ENCODE measurements at places on chromosomes 12 and 14.

DNA sequence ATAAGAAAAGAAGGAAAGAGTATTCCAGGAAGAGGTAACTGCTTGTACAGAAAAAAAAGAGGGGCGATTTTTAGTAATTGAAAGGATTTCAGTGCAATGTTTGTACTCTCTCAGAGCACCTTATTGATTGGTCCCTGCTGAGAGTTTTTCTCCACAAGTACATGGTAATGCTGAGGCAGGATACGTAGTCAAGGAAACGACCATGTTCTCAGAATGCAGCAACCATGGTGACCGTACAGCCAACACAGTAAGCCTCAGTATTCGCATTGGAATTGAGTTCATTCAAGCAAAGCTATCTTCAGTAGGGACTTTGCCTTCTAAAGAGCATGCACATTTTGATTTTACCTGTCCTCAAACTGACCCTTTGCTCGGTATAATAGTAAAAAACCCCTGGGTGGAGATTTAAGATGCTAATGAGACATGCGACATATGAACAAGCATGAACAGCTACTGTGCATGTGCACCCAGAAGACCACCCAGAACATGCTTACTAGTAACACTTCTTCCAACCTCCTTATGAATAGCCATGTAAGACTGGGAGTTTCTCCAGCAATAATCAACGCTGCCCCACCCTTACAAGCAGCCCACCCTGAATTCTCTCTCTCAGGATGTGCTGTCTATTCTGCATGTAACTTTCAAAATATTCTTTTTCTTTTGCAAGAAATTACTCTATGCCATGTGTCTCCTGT, 6.2 kb upstream of the SLC41A2 start:
- no peak overlapping the region for H3K27ac ChIP-seq
- no peaks in the 10 kb centered on the region for H3K27me3 ChIP-seq
- H3K4me1 ChIP-seq, result no peaks in the 10 kb centered on the region

DNA sequence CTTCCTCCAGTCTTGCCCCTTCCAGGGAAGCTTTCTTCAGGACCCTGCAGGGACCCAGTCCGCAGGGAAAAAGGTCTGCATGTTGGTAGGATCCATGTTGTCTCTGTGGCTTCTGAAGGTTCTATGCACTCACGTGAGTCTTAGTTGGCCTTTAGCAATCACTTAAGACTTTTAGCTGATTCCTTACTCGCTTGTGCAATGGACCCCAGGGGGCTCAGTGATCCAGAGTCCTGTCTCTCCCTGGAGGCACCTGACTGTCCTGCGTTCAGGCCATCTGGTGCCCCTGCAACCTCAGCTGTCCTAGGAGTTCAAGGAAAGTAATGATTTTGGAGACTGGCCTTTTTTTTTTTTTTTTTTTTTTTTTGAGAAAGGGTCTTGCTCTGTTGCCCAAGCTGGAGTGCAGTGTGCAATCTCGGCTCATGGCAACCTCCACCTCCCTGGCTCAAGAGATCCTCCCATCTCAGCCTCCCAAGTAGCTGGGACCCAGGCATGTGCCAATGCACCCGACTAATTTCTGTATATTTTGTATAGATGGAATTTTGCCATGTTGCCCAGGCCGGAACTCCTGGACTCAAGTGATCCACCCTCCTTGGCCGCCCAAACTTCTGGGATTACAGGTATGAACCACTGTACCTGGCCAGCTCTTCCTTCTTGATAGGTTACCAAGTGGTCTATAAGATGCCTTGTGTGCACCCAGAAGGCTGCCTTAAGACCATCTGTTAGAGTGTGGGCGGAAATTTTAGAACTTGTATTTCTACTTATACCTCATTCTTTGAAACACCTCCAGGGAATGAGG, 4.6 kb downstream of the IFI27L2 start:
- no peak for DNase-seq
- no peaks in the 10 kb centered on the region for H3K36me3 ChIP-seq
- no peaks in the 10 kb centered on the region for H3K4me1 ChIP-seq
- no peak overlapping the region for H3K4me3 ChIP-seq

DNA sequence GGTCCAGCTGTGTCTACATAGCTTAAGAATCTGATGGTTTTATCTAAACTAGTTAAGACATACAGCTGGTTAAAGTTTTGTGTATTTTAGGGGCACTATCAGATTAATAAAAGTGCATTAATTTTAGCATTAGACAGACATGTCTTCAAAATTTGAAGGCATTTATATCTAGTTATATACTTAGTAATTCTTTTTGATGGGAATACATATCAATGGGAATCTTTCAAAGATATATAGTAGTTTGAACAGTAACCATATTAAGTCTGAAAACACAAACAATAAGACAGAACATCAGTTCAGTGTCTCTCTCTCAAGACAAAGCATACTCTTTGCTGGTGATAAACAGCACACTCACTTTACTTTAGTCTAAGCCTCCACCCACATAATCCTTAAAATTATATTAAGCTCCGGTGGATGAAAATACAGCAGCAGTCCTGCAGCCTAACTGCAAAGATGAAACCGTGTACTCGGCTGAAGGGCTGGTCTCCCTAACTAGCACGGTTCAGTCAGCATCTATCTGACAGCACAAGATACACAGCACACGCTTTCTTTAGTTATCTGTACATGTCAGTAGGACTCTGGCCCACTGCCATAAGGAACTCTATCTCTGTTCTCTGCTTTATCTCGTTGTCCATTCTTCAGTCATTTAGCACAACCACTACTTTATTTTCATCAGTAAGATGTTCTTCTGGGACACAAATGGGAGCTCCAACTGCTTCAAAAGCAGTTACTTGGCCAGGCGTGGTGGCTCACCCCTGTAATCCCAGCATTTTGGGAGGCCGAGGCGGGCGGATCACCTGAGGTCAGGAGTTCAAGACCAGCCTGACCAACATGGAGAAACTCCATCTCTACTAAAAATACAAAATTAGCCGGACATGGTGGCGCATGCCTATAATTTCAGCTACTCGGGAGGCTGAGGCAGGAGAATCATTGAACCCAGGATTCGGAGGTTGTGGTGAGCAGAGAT, 80.5 kb downstream of the MED13L start:
- no peak for DNase-seq
- no peak overlapping the region for H3K27ac ChIP-seq
- H3K27me3 ChIP-seq, result no peaks in the 10 kb centered on the region

DNA sequence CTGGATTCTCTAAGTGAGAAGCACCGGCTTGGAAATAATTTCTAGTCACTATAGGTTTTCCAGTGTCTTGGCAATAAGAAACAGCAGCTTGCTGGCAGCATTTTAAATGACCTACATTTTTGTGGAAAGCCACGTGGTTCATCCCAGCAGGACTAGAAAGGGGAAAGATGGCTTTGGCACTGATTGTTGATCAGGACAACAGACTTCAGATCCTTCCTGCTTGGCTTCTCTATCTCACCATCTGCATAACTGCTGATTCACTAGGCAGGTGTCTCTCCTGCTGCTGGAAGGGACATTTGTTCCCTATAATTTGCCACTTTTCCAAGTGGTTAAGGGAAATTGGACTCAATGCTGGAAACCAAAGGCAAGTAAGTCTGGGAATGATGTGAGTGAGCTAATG, 131.0 kb downstream of the TTC8 start:
- no peak overlapping the region for H3K27ac ChIP-seq
- no peaks in the 10 kb centered on the region for H3K27me3 ChIP-seq
- H3K4me1 ChIP-seq, result no peaks in the 10 kb centered on the region
- H3K4me3 ChIP-seq, result no peak overlapping the region

DNA sequence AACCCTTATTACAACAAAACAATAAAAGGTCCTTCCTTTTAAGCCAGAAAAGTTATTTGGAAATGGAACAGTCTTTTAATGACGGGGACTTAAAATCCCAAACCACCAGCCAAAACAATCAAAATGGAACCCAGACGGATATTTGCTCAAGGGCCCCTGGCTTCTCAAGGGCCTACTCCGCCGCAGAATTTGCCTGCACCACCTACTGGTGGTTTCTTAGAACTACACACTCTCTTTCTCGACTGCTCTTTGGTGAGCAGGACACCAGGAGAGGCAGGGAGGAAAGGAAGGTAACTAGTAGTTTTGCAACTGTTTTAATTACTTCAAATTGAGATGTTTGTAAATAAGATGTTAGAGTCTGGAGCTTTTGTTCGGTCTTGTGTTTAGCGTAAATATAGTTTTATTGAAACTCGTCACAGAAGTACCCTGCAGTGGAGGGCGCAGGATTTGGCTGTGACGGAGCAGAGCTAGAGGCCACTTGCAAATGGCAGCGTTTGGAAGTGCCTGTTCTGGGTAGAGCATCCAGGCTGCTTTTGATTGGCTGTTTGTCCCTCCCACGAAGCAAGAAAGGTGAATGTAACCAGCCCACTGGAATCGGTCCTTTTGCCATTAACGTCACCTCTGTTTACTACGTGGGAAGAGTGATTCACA, 238.5 kb downstream of the CACNA1C start:
- H3K27me3 ChIP-seq, result no peaks in the 10 kb centered on the region
- H3K27ac ChIP-seq, result no peak overlapping the region
- DNase-seq, result no peak
- H3K4me1 ChIP-seq, result no peaks in the 10 kb centered on the region

GRCh38 chr12:129966146-129966995, 62.5 kb upstream of the TMEM132D start:
- H3K27ac ChIP-seq, result no peak overlapping the region
- H3K4me3 ChIP-seq, result no peak overlapping the region
- no peak for DNase-seq
- H3K27me3 ChIP-seq, result no peaks in the 10 kb centered on the region
- H3K36me3 ChIP-seq, result no peaks in the 10 kb centered on the region
- H3K4me1 ChIP-seq, result no peaks in the 10 kb centered on the region

DNA sequence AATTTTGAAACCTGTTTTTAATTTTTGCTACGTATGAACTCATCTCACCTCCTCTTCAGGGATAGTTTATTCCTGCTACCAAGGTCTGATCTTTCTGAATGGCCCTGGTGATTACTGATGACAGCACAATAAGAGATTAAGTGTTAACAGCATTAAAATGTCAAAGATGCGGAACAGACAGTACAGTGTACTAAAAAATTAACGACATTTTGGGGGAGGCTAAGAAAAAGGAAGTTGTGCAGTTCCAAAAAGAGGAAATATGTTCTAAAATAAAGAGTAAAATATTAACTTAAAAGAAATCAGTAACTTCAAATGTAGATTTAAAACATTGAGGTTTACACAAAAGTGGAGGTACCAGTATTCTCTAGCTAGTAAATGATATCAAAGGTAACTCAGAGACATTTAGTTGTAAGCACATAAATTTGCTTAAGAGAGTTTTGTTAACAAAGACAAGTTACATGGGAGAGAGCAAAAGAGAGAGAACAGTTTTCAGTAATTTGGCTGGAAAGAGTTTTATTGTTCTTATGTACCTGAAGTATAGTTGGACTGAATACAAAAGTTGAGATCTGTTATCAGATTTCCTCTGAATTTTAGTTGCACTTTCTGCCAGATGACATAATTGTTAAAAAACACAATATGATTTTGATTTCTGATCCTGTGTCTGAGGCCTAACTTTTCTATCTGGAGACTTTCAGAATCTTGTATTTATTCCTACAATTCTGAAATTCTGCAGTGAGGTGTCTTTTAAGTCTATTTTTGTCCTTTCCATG, 4.2 kb upstream of the CLECL1 start:
- H3K27me3 ChIP-seq, result no peaks in the 10 kb centered on the region
- no peaks in the 10 kb centered on the region for H3K4me1 ChIP-seq
- no peaks in the 10 kb centered on the region for H3K36me3 ChIP-seq
- no peak overlapping the region for H3K4me3 ChIP-seq
- DNase-seq, result no peak

GRCh38 chr14:86802726-86803125, 1190.3 kb downstream of the GALC start:
- DNase-seq, result no peak
- no peaks in the 10 kb centered on the region for H3K36me3 ChIP-seq
- H3K27ac ChIP-seq, result no peak overlapping the region

GRCh38 chr14:57244106-57244505, 24.6 kb downstream of the EXOC5 start:
- H3K4me1 ChIP-seq, result no peaks in the 10 kb centered on the region
- DNase-seq, result no peak
- no peak overlapping the region for H3K27ac ChIP-seq
- H3K27me3 ChIP-seq, result no peaks in the 10 kb centered on the region

GRCh38 chr14:54836231-54836630, 66.4 kb downstream of the GCH1 start:
- H3K4me3 ChIP-seq, result no peak overlapping the region
- no peaks in the 10 kb centered on the region for H3K27me3 ChIP-seq
- DNase-seq, result no peak
- H3K36me3 ChIP-seq, result no peaks in the 10 kb centered on the region

All from right lobe of liver (tissue), 6 donors.